ENCODE measurements at places on chromosomes 12 and 14.
A peak's percentile ranks its signal among the peaks of the same experiment; 100 is the strongest.

DNA sequence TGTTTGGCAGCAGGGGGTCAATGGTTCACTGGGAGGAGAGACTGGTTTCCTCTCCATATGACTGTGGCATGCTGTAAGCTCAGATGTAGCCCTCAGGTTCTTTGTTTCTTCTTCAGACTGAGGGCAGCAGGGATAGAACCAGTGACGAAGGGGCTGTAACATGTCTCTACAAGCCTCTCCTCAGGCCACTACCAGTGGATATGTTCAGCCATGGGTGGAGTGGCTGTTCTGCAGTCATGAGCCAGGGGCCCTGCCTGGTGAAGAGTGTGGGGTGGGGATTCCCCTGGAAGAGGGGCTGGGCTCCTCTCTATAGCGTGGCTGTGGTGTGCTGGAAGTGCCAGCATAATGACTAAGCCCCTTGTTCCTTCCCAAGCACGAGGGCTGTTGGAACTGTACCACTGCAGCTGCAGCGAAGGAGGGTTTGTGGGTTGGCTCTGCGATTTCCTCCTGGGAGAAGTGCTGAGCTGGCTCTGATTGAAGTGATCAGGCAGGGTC is 55.8 kb downstream of the CMAS start:
- DNase-seq = no peak

DNA sequence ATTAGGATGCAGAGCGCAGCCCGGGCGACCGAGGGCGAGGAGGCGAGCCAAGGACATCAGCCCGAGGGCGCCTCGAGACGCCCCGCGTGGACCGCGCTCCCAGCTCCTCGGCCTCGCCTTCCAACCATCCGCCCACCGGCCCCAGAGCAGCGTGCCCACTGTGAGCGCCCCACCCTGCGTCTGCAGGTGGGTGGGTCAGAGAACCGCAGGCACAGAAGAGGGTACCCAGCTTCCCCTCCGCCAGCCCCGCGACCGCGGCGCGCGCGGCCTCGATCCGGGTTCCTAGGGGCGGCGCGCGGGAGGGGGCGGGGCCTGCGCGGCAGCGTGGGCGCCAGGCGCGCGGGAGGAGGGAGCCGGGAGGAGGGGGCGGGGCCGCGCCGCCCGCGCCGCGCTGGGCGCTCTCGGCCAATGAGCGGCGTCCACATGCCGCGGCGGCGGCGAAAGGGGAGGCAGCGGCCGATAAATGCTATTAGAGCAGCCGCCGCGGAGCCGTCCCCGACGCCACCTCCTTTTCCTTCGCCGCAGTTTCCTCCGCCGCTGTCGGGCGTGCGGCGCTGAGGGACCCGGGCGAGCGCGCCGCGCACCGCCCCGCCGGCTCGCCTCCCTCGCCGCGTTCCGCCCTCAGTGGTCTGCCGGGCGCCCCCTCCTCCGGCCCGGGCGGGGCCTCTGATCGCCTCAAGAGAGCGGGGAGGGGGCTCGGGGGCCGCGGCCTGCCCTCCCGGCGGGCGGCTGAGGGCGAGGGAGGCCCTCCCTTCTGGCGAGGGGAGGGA is at the start of gene ATP2A2:
Gene ATP2A2 (plus strand): TSS at position 469 of the 770 bp plus-strand sequence. CDS start 543 bp downstream, outside the sequence.
- peak; percentile 82 for DNase-seq

GRCh38 chr12:46534327-46534840 is 161.8 kb upstream of the SLC38A2 start:
- DNase-seq = no peak

DNA sequence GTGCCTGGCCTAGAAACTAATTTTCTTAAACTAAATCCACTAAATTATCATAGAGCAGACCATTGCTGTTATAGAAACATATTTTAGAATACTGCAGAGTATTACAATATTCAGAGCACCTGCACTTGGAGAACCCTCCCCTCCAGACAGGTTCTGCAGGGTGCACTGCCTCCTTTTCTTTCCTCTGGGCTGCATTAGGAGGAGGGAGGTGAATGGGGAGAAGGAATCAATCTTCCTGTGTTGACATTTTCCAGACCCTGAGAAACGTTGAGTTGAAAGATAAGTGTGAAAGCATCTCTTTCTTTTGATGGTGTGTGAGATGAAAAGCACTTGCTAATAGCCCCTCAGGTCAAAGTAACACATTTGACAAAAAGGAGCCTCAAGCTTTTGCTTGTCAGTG is 7.3 kb downstream of the SYNE2 start:
- peak; percentile 68 for DNase-seq

DNA sequence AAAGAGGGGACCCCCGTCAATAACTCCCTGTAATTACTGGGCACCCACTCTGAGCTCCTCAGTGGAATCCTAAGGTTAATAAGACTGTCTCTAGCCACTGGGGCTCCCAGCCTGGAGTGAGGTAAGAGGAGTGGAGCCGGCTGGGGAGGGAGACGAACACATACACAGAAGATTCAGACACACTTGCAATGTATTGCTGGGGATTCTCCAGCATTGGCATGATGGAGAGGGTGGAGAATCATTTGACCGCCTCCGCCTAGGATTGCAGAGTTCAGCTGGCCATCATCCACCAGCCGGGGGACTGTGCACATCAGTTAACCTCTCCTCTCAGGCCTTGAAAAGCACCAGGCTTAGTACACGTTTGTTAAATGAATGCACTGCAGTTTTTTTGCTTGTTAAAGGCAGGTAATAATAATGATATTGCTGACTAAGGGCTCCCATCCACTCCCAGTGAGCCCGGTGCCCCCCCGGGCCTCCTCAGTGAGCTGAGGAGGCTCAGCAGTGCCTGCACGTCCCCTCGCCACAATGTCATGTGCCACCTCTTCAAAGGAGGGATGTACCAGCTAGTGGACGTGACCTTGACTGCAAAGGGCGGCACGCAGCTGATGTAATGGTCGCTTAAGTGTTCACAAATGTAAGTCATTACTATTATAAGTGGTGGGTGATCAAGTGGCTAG is 20.3 kb upstream of the FAIM2 start:
- no peak for DNase-seq

GRCh38 chr12:67716817-67717216 is 68.3 kb downstream of the DYRK2 start:
- DNase-seq = no peak

DNA sequence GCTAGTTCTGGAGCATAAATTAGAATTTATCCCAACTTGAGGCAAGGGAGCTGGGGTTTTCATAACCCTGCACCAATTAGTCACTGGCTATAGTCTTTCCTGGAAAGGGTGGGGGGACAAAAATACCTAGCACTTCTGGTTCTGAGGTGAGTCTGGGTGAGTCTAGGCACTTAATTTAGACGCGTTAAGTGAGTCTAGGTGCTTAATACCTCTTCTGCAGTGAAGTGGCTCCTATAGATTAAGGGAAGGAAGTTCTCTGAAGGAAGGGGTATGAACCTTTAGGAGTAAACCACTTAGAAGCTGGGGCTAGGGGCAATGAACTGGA is 251.7 kb downstream of the EFCAB11 start:
- DNase-seq = no peak
